ENCODE measurements at places on chromosomes 6 and 20. TPM values are rescaled to one million over a fixed set of nuclear protein-coding genes. Genes with fewer than 3 reads are reported as not detected.

DNA sequence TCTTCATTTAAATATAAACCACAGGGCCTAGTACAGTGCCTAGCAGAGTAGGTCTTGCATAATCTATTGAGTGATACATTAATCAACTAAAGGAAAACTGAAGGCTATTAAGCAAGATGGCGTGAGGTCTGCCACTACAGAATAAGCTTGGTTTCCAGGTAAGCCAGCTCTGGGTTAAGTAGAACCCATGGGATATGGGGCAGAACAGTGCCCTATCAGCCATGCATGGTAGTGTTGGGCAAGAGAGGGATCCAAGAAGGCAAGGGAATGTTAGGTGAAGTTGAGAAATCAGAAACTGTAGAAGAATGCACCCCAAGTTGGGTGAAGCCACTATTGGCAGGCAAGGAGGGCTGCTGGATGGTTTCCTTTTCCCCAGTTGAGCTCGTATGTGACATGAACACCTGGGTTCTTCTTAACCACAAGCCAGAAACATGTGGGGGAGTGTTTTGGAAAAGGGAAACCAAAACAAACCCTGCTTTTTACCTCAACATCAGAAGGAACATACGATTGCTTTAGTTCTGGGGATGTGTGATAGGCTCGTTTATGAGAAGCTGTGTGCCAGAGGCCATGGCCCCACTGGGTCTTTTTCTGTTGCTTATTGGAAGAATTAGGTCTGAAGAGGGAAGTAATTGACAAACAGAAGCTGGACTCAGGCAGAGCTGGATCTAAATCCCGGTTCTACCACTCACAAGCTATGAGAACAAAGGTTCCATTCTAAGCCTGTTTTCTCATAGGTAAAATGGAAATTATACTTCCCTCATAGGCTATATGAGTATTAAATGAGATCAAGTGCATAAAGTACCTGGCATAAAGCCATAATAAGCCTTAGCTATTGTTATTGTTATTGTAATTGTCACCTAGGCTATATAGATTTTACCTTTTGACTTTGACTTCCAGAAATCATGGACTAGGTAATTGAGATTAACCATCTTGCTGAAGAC, 33.5 kb downstream of the NEDD9 start:
- DNase-seq, result no peak
- H3K4me1 ChIP-seq, result peaks cover 91% of the 10 kb centered on the region
- H3K36me3 ChIP-seq, result peaks cover 23% of the 10 kb centered on the region
- no peaks in the 10 kb centered on the region for H3K27me3 ChIP-seq
- H3K27ac ChIP-seq, result peak overlapping the region; percentile 70
- H3K4me3 ChIP-seq, result no peak overlapping the region

DNA sequence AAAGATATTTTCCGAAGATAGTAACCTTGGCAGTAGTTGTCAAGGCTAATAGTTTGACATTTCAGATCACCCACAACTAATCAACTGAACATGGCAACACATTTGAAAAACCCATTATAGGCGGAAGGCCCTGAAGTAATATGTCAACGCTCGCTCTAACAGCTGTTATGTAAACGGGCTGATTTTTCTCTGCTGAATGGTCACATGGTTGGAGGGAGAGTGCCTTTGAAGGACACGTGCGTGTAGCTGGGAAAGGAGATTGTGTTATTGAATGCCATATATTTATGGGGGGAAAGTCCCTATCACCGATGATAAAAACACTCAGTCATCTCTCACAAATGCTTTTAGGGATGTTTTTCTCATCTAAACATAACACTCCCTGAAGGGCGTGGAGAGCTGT, 160.0 kb upstream of the RALGAPA2 start:
- H3K27ac ChIP-seq, result no peak overlapping the region
- no peaks in the 10 kb centered on the region for H3K27me3 ChIP-seq
- DNase-seq, result no peak
- no peak overlapping the region for H3K4me3 ChIP-seq

DNA sequence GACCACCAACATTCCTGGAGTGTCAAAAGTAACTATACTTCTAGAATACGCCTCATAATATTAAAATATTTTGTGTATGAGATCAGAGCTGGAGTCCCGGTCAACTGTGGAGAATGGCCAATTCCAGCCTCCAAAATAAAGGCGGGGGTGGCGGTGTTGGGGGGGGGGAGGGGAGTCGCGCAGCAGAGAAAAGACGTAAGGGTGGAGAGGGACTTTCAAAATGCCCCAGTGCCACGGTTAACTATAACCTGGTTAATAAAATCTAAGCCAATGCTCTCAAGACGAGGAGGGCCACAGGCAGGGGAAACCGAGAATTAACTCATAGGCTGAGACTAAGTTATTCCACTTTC, 1.3 kb downstream of the NUP153 start:
- H3K4me1 ChIP-seq, result peaks cover 5% of the 10 kb centered on the region
- no peaks in the 10 kb centered on the region for H3K36me3 ChIP-seq
- DNase-seq, result peak; percentile 79

DNA sequence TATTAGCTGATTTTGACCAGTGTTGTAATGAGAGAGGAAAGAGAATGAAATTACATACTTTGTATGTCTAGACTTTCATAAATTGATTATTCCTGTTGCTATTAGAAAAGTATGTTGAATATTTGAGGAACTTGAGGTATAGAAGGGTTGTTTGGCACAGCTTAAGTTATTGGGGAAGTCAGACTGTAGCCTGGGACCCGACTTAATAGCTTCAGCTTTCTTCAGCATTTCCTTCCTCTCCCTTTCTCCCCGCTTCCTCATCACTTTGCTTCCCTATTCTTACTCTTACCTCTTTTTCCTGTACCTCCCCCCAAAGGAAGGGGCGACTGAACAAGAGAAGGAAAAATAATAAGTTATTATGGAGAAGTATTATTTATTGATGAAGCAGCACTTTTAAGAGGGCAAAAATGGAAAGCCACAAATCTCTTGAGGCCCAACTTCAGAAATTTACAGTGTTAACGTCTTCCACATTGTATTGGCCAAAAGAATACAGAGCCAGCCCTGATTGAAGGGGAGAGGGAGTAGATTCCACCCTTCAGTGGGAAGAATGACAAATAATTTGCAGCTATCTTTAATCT, 7.4 kb downstream of the SENP6 start:
- DNase-seq, result no peak
- H3K27ac ChIP-seq, result peak overlapping the region; percentile 78
- H3K4me3 ChIP-seq, result no peak overlapping the region
- no peaks in the 10 kb centered on the region for H3K27me3 ChIP-seq
- peaks cover 34% of the 10 kb centered on the region for H3K4me1 ChIP-seq

GRCh38 chr20:39904476-39905112, 784.4 kb downstream of the MAFB start:
- H3K27ac ChIP-seq, result peak overlapping the region; percentile 14
- no peaks in the 10 kb centered on the region for H3K27me3 ChIP-seq
- no peak for DNase-seq
- H3K4me1 ChIP-seq, result no peaks in the 10 kb centered on the region

GRCh38 chr6:34572021-34572420, 15.9 kb upstream of the SPDEF start:
- DNase-seq, result no peak
- no peak overlapping the region for H3K4me3 ChIP-seq
- no peaks in the 10 kb centered on the region for H3K4me1 ChIP-seq
- H3K27ac ChIP-seq, result no peak overlapping the region
- no peaks in the 10 kb centered on the region for H3K36me3 ChIP-seq
- H3K27me3 ChIP-seq, result no peaks in the 10 kb centered on the region

DNA sequence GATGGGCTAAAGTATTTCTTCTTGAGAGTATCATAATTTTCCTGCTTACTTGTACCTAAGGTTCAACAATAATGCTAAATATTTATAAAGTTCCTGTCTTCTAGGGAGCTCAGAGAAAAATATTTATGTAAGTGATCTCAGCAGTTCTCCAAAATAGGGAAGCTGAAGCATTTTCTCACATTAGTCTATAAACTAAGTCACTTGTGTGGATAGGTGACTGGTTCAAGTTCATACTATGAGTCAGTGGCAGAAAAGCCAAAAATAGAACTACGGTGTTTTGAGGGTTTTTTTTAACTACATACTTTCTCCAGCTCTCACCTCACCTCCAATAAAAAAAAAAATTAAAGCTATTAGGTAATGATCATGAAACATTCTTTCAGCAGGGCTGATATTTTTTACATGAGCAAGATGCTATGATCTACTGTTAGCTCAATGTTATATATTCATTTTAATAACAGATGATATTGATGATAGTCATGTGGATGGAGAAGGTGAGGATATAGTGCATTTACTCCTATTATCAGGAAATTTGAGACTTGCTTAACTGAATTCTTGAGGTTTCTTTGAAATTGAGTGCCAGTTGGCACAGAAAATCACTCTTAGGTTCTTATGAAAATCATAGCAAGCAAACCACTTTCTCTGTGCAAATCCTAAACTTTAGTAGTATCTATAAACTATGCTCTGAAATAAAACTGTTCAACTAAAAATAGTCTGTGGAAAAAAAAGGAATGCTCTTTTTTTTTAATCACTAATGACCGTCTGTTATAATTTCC, 4.1 kb upstream of the MOXD1 start:
- H3K27ac ChIP-seq, result no peak overlapping the region
- no peaks in the 10 kb centered on the region for H3K36me3 ChIP-seq
- H3K4me3 ChIP-seq, result no peak overlapping the region
- no peak for DNase-seq
- H3K4me1 ChIP-seq, result peaks cover 3% of the 10 kb centered on the region

The TMEM74B gene
- total RNA-seq, result not detected

The FNDC11 gene
- not detected for total RNA-seq

The IL17A gene
- not detected for total RNA-seq

The TTK gene
- not detected for total RNA-seq

The ARMC2 gene
- 0.11 TPM for total RNA-seq
